Muscle of leg (tissue), 16 donors: ENCODE measurements at places on chromosomes 11 and 22.

DNA sequence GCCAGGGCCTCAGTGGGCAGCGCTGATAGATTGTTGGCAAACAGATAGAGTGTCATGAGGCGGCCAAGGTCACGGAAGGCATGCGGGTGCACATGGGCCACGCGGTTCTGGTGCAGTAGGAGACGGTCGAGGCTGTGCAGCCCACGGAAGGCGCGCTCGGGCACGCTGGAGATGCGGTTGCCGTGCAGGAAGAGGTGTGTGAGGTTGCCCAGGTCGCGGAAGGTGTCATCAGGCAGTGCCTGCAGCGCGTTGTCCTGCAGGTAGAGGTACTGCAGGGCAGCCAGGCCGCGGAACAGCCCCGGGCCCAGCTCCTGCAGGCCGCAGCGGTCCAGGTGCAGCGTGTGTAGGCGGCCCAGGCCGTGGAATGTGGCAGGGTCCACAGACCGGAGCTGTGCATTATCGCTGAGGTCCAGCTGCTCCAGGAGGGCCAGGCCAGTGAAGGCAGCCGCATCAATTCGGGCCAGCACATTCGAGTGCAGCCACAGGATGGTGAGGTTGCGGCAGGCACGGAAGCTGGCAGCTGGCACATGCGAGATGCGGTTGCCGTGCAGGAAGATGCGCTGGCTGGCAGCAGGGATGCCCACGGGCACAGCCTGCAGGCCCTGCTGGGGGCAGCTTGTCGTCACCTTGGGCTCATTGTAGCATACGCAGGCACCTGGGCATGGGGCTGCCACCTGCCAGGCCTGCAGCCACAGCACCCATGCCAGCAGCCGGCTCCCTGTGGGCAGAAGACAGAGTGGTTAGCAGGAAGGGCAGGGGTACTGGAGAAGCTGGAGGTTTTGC is 25.5 kb downstream of the RTN4R start:
- no peak for DNase-seq

DNA sequence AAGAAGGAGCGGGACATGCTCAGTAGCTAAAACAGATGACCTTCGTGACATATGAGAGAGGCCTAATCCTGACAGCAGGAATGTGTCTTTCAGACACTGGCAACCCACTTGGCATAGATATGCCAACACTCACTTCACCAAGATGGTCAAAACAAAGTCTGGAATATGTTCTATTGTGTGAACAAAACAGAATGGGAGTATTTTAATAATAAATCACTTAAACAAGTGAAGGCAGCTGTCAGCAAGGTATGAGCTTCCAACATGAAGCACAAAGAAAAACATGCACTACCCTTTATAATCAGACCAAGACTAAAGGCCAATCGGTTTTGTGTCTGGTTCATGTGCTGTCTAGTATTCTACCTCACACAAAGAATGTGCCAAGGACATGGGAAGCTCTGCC is 23.1 kb downstream of the CCDC34 start:
- DNase-seq: no peak

- no peak for DNase-seq
Measured at GRCh38 chr11:66321606-66322005, 4.8 kb upstream of the CD248 start.

- no peak for DNase-seq
Measured at GRCh38 chr22:43000441-43001175, 14.3 kb downstream of the PACSIN2 start.

DNA sequence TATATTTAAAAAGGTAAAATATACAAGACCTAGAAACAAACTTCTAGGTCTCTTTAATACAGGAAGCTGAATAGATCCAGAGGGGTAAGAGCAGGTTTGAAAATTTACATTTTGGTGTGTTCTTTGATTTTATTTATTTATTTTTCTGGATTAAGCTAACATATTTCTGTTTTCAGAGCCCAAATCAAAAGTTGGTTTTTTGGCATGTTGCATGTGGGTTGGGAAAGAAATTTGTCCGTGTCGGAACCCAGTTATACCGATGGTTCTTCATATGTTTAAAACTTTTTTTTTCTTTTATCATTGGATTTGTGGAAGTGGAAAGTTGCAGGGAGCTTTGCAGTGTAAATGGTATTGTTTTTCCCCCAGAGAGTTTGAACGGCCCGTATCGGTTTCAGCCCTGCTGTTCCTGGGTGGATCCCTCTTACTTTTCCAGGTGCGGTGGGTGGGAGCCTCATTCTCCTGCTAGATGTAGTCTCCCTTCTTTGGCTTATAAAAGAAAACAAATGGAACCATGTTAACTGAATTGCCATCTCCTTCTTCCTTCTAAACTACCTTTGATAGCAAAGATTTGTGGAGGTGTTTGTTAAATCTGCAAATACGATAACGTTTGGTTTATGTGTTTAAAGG is 746 bp downstream of the CTNND1 start:
- DNase-seq: peak; percentile 68

GRCh38 chr11:85249482-85249881 is 377.7 kb downstream of the DLG2 start:
- no peak for DNase-seq

- DNase-seq: no peak
Measured at GRCh38 chr11:11351042-11351586, 1.9 kb downstream of the CSNK2A3 start.

DNA sequence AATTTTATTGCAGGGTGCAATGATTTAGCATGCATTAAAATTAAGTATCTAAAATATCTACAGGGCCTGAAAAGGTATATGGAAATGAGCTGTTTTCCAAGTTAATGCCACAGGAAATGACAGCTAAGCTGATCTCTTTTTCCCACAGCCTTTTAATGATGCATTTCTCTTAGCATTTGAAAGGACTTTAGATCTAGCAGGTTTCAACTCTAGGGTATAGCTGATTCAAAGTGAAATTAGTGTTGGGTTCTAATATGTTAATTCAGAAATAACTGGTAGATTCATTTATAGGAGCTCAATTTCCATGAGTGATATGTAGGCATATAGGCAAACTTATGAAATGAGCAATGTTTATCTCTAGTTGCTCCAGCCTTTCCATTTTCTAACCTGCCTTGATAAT is 274.2 kb downstream of the CASP12 start:
- no peak for DNase-seq

- no peak for DNase-seq
Measured at GRCh38 chr11:86230179-86230804, 14.3 kb upstream of the EED start.

DNA sequence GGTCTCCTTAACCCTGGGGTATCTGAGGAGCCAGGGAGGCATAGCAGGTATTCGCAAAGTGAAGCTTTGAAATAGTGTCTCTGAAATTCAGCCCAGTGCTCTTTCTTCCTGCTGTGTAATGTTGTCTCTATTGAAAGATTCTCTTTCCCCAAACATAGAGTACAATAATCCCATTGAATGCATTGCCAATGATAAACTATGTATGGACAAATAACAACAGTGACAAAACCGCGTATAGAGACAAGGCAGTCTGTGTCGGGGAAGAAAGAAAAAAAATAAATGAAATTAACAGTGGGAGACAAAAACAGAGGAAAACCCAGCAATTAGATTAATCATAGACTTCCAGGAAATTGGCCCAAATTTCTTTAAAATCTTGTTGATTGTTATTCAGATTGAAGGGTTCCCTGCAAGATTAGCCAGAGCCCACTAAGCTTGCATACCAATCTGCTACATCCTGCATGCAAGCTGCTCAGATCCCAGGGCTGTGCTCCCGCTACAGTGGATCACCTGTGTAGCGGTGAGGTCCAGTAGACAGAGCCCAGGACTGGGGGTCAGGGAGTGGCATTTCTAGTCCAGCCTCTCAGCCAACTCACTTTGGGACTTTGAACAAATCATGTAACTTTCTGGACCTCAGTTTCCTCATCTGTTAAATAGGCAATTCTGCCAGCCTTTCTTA is 492.8 kb downstream of the INSC start:
- DNase-seq: no peak

GRCh38 chr11:122178795-122179194 is 62.8 kb upstream of the BLID start:
- DNase-seq: no peak

- no peak for DNase-seq
Measured at GRCh38 chr22:43007519-43008102, 7.3 kb downstream of the PACSIN2 start.

GRCh38 chr11:77823775-77824174 is 2.8 kb downstream of the AAMDC start:
- DNase-seq: no peak

- DNase-seq: no peak
Measured at GRCh38 chr11:128533472-128533871, 53.9 kb downstream of the ETS1 start.

GRCh38 chr22:29642694-29643093 is 39.3 kb downstream of the NF2 start:
- no peak for DNase-seq

GRCh38 chr11:120929090-120929489 is 94.8 kb upstream of the TBCEL start:
- no peak for DNase-seq

DNA sequence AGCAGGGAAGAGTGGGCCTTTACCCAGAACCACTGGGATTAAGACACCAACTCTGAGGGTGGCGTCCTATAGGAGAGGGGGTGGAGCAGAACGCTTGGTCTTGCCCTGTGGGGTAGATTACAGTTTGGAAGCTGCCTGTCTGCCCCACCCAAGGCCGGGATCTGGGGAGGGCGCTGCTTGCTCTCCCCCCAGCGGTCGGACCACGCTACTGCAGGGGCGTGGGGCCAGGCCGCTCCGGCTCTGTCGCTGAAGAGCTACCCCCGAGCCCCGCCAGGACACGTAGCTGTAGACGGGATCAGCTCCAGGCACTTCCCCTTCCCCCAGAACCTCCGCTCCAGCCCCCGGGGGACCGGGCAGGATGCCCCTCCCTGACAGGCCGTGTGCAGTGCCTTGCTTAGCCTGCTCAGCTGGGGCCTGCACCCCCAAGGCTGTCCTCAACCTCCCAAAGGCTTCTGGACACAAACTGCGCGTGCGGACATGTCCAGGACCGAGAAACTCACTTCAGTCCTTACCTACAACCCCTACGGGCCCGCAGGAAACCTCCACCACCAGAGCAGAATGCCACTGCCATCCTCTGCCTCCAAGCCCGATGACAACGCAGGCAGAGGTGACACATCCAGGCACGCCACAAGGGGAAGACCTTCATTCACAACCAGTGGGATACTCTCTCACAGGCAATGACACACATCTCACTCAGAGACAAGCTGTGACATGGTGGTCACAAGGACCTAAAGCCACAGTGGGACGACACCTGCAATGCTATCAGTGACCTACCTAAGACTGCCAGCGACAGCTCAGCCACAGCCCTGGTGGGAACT is 3.6 kb downstream of the AHNAK start:
- DNase-seq: peak; percentile 90

GRCh38 chr11:35615921-35616900 is 2.0 kb upstream of the FJX1 start:
- peak; percentile 70 for DNase-seq

DNA sequence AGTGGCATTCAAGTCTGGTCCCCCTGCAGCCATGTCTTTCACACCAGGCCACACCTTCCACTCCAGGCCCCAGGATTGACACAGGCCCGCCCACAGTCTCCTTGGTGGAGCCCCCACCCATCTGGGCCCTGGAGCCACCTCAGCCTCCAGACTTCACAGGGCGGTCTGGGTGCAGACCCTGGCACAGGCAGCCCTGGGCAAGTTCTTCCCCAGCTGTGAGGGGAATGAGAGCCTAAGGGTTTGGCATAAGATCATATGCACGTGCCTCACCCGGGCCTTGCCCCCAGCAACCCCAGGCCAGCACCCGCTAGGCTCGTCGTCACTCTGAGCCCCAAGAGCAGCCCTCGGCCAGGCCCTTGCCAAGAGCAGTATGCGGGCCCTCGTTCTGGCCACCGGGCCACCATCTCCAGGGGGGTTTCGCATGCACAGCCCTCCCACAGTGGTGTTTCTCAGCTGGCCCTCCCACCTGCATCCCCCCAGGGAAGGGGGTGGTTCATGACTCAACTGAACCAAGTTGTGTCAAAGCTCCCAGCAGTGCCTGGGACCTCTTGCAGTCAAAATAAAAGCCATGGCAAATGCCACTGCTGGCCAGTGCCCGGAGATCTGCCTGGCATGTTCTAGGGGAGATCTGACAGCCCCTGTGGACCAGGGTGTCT is 70.4 kb upstream of the KCNQ1OT1 start:
- no peak for DNase-seq

DNA sequence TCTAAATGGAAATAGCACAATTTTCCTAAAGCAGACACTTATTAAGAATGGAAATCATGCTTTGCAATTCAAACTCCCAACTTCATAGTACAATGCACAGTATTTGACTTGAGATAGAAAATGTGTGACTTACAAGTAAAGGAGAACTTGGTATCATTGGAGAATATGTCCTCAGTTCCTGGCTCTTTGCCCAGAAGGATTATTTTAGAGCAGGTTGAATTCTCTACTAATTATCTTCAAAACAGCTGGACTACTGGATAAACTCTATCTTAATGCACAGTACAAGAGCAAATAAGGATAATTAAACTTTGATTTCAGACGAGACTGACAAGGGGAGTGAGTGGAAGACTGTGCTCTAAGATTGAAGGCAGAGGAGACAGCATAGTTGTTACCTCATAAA is 839.4 kb downstream of the OPCML start:
- no peak for DNase-seq

- no peak for DNase-seq
Measured at GRCh38 chr11:125312812-125313211, 148.3 kb downstream of the PKNOX2 start.

DNA sequence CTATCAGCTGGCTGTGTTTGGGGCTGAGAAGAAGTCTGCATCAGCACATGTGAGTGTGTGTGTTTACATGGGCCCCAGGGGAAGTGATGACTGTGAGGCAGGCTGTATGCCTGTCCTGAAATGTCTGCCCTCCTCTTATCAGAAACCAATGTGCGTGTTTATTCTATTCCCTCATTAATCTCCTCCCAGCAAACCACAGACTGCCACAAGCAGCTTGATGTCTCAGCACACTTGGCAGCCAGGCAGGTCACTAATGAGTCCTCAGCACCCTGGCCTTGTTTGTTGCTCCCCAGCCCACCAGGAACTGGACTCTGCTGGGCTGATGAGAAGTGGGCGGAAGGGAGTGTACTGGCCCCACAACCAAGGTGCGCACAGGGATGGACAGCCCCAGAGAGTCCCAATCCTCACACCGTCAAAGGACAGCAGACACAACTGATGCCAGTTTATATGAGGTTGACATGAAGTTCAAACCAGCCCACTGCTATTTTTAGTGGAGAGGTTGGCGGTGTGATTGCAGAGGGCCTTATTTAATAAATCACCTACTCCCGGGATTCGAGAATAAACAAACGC is 225.8 kb downstream of the ETS1 start:
- DNase-seq: peak; percentile 41

DNA sequence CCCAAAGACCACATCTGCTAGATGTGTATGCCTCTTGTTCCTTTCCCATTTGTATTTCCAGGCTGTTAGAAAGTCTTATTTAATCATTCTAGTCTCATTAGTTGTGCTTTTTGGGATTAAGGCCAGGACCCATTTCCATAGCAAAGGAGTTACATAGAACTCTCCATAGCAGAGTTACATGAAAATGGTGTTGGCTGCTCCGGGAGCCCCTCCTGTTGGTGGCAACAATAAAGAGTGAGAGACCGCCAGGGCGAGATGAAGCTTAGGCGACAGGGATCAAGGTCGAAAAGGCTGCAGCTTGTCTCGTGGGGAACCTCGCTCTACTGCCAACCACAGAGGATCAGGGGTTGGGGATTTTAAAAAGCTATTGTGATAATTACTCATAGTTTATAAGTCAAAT is 58.3 kb downstream of the GRIK4 start:
- DNase-seq: no peak
